ENCODE measurements at places on chromosomes 2 and 18.

DNA sequence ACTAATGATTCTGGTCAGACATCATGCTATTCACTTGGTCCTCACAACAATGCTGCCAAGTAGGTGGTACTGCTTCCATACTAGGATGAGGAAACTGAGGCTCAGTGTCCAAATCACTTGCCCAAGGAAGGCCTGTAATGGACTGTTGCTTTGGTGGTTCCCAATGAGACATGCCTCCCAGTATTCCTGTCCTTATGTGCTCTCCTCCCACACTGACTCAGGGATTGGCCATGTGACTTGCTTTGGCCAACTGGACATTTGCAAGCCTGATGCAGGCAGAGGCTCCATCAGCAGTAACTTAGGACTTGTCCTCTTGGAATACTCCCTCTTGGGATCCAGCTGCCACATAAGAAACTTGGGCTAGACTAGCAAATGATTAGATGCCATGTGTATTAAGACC is 3.0 kb downstream of the FBXO41 start:
- no peak for DNase-seq

- no peak for DNase-seq
Observed at GRCh38 chr18:38807915-38808314, 1242.3 kb upstream of the CELF4 start.

DNA sequence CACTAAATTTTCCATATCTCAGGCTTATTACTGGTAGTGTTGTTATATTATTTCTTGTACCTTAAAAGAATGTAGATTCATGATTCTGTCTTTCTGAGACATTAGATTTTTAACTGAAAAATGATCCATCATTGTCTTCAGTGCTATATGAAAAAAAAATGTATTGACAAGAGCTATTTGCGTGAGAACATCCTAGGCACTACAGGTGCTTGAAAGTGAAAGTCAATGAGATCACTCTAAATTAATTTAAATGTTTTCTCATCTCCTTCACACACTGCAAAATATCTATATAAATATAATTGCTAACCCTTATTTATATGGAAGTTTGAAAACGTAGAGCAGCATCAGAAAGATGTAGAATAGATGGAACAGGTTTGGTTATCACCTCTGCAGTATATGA is 684.6 kb downstream of the TRIB2 start:
- DNase-seq: no peak

- DNase-seq: no peak
Observed at GRCh38 chr18:36329684-36330434, 32.3 kb downstream of the FHOD3 start.

GRCh38 chr18:35592298-35592697 is 10.8 kb downstream of the GALNT1 start:
- no peak for DNase-seq

Data from HS-27A (cell line).